ENCODE measurements at places on chromosomes 16 and 17.

- no peak for DNase-seq
Measured at GRCh38 chr16:30110661-30111060, 2.7 kb downstream of the GDPD3 start.

DNA sequence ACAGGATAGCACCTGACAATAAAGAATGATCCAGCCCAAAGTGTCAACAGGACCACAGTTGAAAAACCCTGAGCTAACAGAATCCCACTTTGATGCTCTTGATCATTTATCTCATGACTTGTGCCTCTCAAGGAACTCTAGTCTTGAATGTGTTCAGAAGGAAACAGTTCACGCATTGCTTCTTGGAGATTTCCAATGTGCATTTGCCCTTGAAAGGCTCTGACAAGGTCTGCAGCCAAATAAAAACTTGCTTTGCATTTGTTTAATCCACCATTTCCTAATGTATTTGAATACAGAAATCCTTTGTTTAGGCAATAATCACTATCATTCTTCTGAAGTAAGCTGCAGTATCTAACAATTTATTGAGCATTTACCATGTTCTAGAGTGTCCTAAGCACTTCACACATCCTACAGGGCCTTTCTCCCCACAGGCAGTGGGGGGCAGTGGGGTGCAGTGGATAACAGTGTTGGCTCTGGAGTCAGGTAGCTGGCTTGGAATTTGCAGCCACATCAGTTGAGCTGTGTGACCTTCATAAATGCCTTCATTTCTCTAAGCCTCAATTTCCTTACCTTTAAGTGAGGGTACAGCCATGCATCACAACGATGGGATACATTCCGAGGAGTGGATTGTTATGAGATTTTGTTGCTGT, 239.7 kb downstream of the XYLT1 start:
- DNase-seq = no peak

DNA sequence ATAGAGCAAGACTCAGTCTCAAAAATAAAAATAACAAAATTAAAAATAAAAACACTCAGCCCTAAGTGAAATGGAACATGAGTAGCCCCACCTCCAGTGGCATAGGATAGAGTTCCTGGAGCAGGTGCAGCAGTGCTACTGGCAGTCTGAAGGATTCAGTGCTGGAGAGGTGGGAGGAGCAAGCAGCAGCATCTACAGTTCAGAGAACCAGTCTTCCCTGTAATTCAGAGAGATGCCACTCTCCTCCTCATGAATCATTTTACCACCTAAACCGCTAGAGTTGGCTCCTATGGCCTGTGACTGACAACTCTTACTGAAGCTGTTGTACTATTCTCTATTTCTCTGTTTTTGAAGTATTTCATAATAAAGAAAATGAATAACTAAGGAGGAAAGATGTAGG, 56.0 kb upstream of the SMURF2 start:
- DNase-seq = no peak

- no peak for DNase-seq
Measured at GRCh38 chr16:49382916-49383315, 9.3 kb downstream of the C16orf78 start.

GRCh38 chr17:80755650-80756405, 211.2 kb downstream of the RPTOR start:
- DNase-seq = no peak

GRCh38 chr17:33163533-33164168, 129.4 kb downstream of the ASIC2 start:
- no peak for DNase-seq

DNA sequence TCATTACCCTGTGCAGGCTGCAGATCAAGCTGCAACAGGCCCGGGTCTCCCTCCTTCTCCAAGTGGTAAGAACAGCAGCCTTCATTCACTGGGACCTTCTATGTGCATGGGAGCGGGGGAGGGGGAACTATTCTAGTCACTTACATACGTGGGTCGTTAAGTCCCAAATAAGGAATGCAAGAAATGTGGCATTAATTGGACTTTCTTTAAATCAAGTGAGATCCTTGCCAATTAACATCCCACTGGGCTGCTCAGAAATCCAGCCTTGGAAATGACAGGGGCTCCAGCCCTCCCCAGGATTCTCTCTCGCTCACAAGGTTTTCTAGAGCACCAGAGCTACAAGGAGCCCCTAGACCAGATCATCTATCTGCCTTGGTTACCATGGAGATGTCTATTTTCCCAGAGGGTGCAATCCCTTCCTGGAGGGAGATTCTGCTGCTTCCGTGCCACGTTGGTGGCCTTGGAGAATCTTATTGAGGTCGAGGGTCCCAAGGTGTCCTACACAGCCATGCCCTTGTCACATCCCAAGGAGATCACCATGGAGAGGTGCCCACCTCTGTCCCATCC, 5.2 kb upstream of the EIF1 start:
- DNase-seq = no peak

DNA sequence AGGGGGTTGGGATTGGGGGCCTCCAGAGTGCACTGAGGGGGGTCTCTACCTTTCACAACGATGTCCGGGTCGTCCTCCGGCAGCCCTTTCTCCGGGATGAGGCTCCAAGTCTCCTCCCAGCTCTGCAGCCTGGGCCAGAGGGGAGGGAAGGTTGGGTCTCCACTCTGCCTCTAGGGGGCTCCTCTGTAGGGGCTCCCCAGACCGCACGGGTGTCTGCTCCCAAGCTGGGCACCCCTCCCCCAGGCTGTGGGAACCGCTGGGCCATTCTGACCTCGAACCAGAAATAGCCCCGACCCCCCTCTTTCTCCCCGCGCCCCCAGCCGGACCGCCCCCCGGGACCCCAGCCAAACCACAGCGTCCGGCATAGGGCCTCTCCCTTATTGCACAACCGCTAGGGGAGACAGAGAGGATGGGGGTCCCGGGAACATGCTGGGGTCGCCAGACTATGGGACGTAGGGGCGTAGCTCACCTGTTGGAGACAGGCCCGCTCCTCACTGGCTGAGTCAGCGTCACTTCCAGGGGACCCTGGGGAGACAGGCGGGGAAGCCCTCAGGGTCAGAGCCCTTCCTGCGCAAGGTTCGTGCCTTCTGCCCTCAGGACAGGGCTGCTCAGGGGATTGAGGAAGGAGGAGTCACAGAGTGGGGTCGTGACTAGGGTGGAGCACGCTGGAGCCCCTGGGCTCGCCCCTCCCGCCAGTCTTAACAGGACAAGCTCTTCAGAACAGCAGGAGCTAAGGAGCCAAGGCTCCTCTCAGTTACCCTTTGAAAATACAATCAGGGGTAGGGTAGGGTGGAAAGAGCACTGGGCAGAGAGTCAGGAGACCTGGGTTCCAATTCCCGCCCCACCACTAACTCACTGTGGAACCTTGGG, 2.7 kb downstream of the PLEKHH3 start:
- DNase-seq = no peak

DNA sequence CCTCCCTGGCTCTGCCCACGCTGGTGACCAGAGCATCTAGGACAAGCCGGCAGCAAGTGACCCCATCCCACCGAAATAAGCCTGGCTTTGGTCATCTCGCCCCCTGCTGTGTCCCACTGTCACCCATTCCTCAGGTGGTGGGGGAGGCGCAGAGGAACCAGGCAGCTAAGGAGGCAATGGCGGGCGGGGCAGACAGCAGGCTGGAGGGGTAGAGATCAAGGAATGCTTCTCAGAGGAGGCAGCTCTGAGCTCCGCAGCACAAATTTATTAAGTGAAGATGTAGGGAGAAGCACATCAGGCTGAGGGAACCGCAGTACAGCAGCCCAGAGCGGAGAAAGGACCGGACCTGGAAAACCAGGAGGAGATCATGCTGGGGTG, 7.5 kb upstream of the KREMEN2 start:
- no peak for DNase-seq

GRCh38 chr16:79659344-79659743, 58.8 kb upstream of the MAF start:
- no peak for DNase-seq

DNA sequence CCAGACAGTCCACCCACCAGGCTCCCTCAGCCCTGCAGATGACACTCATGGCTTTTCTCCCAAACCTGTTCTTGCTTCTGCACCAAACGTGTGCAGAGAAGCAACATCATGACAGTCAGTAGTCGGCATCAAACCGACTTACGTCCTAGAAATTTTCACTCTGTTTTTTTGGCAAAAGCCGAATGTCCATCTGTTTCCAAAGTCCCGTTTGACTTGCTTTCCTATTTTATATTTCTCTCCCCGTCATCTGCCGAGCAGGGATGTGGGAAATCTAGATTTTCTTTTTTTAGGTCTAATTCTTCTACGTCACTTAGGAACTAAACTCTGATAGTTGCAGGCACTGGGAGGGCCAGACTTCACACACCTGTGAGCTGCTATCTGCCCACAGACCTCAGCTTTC, 104.9 kb downstream of the RMI2 start:
- DNase-seq = no peak
